ENCODE measurements at places on chromosomes 3 and 15. TPM values are rescaled to one million over a fixed set of nuclear protein-coding genes. Genes with fewer than 3 reads are reported as not detected.
A peak's percentile ranks its signal among the peaks of the same experiment; 100 is the strongest.

DNA sequence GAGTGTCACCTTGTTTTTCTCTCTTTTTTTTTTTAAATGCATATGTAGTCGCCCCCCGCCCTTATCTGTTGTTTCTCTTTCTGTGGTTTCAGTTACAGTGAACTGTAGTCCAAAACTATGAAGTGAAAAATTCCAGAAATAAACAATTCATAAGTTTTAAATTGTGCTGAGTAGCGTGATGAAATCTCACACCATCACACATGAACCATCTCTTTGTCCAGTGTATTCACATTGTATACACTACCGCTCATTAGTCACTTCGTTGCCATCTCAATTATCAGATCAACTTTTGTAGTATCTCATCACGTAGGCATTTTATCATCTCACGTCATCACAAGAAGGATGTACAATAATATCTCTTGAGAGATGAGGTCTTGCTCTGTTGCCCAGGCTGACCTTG, 62.5 kb upstream of the MLF1 start:
- no peaks in the 10 kb centered on the region for H3K36me3 ChIP-seq
- no peaks in the 10 kb centered on the region for H3K4me1 ChIP-seq
- H3K27me3 ChIP-seq: no peaks in the 10 kb centered on the region

C15orf62 gene
- total RNA-seq: 0.45 TPM

GRCh38 chr3:106811376-106811775, 565.9 kb upstream of the CCDC54 start:
- H3K27me3 ChIP-seq: no peaks in the 10 kb centered on the region
- DNase-seq: no peak
- no peak overlapping the region for H3K4me3 ChIP-seq
- H3K36me3 ChIP-seq: no peaks in the 10 kb centered on the region
- H3K4me1 ChIP-seq: no peaks in the 10 kb centered on the region

DNA sequence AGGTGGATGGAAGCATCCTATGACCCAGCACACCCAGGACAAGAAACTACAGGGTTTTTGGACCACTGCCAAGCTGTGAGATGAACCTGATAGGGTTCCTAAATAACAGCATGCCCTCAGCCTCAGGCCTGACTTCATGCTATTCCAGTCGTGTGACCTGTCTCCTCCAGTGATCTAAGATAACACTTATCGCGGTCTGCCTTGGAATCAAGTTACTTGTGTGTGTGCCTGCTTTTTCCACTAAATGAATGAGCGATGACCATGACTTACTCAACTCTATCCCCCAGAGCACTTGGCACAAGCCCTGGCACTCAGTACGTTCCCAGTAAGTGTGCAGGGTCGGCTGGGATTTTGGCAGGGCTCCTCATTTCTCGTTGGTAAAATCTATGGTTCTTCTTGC, 172.7 kb upstream of the TP63 start:
- no peaks in the 10 kb centered on the region for H3K4me1 ChIP-seq
- DNase-seq: no peak
- no peaks in the 10 kb centered on the region for H3K36me3 ChIP-seq
- no peak overlapping the region for H3K27ac ChIP-seq
- no peak overlapping the region for H3K4me3 ChIP-seq
- no peaks in the 10 kb centered on the region for H3K27me3 ChIP-seq

OCA2 gene
- total RNA-seq: not detected

- H3K27me3 ChIP-seq: no peaks in the 10 kb centered on the region
- H3K27ac ChIP-seq: peak overlapping the region; percentile 62
- H3K4me1 ChIP-seq: peaks cover 25% of the 10 kb centered on the region
- peaks cover 25% of the 10 kb centered on the region for H3K36me3 ChIP-seq
- no peak for DNase-seq
Measured at GRCh38 chr15:75620841-75621391, 4.6 kb downstream of the SNUPN start.

- H3K36me3 ChIP-seq: no peaks in the 10 kb centered on the region
- no peak overlapping the region for H3K4me3 ChIP-seq
- no peak for DNase-seq
- no peak overlapping the region for H3K27ac ChIP-seq
- peaks cover 2% of the 10 kb centered on the region for H3K27me3 ChIP-seq
Measured at GRCh38 chr3:131393051-131393450, 11.5 kb downstream of the NUDT16 start.

DNA sequence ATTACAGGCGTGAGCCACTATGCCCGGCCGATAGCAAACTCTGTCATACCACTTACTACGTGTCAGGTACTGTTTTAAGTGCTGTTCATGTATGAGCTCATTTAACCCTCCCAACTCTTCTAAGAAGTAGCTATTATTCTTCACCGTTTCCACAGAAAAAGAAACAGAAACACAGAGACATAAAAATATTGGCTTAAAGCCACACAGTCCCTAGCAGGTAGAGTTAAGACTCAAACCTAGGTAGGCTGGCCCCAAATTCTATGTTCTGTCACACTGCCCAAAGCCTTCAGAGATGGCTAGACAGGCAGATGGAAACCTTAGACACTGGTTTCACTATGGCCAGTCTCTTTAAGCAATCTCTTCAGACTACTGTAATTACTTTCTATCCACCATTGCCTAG, 149.8 kb upstream of the KCNMB2 start:
- DNase-seq: no peak
- peaks cover 9% of the 10 kb centered on the region for H3K4me1 ChIP-seq
- no peak overlapping the region for H3K27ac ChIP-seq
- H3K4me3 ChIP-seq: no peak overlapping the region
- H3K36me3 ChIP-seq: no peaks in the 10 kb centered on the region

GRCh38 chr3:126261037-126261436, 80.7 kb upstream of the ALDH1L1 start:
- H3K27ac ChIP-seq: no peak overlapping the region
- peaks cover 5% of the 10 kb centered on the region for H3K27me3 ChIP-seq
- H3K4me3 ChIP-seq: no peak overlapping the region
- H3K36me3 ChIP-seq: no peaks in the 10 kb centered on the region
- no peaks in the 10 kb centered on the region for H3K4me1 ChIP-seq
- no peak for DNase-seq

FBXO40 gene
- total RNA-seq: not detected

DNA sequence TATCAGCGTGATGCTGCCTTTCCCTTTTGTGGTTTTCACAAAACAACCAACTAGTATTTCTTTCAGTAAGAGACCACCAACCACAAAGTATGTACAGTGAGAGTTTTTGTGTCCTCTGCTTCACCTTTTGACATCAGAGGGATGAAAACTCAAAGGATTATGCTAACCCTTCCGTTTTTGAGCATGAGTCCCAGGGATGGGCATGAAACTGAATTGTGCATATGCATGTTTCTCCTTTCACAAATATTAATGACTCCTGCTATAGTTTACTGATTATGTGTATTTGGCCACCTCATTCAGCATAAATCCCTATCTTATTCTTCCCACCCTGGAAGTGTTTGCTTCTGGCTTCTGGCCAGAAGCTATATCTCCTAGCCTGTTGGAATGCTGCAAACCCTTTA, 59.2 kb downstream of the RSRC1 start:
- peaks cover 14% of the 10 kb centered on the region for H3K36me3 ChIP-seq
- DNase-seq: no peak
- H3K4me3 ChIP-seq: no peak overlapping the region

DNA sequence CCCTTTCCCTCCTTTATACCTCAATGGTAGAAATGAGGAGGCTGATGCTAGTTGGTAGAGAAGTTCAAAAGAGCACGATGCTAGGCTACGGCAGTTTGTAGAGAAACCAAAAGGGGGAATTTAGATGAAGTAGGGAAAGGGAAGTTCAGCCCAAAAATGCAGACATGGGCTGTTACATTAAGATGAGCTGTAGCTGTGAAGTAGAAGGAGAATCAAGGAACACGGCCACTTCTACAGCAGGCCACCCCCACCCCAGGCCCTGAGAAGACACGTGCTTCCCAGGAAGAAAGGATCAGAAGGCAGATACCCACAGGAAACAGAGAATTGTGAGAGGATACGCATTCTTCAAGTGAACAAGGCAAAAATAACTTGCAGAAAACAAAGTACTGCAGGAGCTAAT, 2.1 kb upstream of the PARP14 start:
- no peak overlapping the region for H3K27ac ChIP-seq
- peaks cover 31% of the 10 kb centered on the region for H3K36me3 ChIP-seq
- no peak overlapping the region for H3K4me3 ChIP-seq
- no peak for DNase-seq
- no peaks in the 10 kb centered on the region for H3K27me3 ChIP-seq

XCR1 gene
- not detected for total RNA-seq

LACTB gene
- total RNA-seq: 27.1 TPM

DNA sequence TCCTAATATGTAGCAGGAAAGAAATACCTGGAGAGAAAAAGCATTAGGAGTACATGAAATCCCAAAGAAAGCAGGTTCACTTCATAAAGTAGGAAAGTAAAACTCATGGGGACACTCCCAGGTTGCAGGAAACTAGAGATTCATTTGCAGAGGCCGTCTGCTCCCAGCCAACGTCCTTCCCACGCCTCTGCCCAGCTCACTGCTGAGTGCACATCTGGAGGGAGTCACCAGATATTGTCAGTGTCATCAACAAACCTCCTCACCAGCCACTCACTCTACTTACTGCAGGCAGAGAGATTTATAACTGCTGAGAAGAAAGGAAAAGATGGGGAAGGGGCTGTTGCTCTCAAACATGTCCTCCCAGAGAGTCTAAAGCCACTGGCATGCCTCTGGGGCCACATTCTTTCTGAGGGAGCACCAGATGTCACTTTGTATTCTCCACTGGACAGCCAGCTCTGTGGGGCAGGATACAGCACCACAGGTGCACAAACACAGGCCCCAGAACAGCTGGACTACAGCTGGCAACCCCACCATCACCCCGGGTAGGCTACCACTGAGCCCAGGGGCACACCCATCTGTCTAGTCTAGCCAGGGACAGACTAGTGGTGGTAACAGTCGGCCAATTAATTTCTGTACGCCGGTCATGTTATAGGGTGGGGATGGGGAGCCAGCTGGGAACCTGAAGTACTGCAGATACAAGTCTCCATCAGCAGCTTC, 64.5 kb downstream of the NPTN start:
- peaks cover 36% of the 10 kb centered on the region for H3K36me3 ChIP-seq
- H3K4me3 ChIP-seq: peak overlapping the region; percentile 27

ERICH6 gene
- not detected for total RNA-seq
